Prostate gland (tissue), 2 donors: ENCODE measurements at places on chromosomes 7 and 10.
A peak's percentile ranks its signal among the peaks of the same experiment; 100 is the strongest.

DNA sequence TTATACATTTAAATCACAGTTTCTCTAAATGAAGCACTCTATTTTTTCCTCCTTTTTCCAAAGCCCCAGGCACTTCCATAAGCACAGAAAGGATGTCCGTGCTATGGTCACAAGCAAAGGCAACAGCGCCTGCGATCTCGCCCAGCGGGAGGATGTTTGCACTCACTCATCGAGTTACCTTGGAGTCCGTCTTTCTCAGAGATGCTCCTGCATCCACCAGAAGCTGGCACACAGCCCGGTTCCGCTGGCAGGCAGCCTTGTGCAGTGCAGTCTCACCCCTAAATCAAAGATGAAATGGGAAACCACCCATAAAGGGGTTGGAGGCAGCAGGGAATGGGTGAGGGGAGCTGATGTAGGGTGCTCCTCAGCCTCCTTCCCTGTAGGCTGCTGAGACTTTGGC lies 51.9 kb upstream of the PTN start:
- H3K4me3 ChIP-seq, result no peak overlapping the region
- no peaks in the 10 kb centered on the region for H3K27me3 ChIP-seq
- no peaks in the 10 kb centered on the region for H3K36me3 ChIP-seq

GRCh38 chr10:17418249-17418648 lies 36.1 kb downstream of the ST8SIA6 start:
- no peaks in the 10 kb centered on the region for H3K27me3 ChIP-seq
- peak; percentile 70 for DNase-seq
- no peak overlapping the region for H3K4me3 ChIP-seq
- H3K27ac ChIP-seq, result no peak overlapping the region
- no peaks in the 10 kb centered on the region for H3K4me1 ChIP-seq

DNA sequence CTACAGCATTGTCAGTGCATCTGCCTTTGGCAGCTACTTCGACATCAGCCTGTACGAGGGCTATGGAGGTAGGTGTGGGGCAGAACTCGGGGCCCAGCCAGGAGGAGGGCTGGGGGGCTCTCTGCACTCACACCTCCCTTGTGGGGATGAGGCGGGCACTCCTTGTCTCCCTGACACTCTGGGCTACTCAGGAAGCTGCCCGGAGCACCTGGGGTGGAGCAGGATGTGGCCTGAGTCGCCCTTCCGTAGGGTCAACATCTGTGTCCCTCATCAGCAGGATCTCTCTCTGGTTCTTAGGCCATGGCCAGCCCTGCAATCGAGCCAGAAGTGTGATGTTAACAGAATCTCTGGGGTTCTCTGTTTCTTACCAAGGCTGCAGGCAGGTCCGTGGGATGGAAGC lies 40.2 kb downstream of the C10orf105 start:
- DNase-seq, result no peak
- no peaks in the 10 kb centered on the region for H3K36me3 ChIP-seq
- no peak overlapping the region for H3K4me3 ChIP-seq

DNA sequence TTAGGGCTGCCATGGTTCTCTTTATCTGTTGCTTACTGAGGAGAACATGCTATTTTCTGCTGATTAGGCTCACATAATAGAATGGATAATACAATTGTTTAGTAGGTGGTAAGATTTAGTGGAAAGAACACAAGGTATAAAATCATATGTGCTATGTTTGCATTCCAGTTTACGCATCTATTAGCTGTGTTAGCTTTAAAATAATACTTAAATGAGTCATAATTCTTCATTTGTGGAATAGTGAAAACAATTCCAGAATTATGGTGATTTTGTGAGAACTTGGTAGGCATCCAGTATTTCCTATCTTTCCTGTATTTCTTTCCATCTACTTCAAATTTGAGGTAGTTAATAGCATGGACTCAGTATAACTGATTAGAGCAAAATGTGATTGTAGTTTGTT lies 1585.5 kb upstream of the LRRTM3 start:
- DNase-seq, result no peak
- no peaks in the 10 kb centered on the region for H3K4me1 ChIP-seq
- H3K4me3 ChIP-seq, result no peak overlapping the region

GRCh38 chr10:72275351-72276012 lies 1.8 kb downstream of the DDIT4 start:
- H3K4me3 ChIP-seq, result peak overlapping the region; percentile 71
- H3K27ac ChIP-seq, result peak overlapping the region; percentile 97
- no peaks in the 10 kb centered on the region for H3K4me1 ChIP-seq

DNA sequence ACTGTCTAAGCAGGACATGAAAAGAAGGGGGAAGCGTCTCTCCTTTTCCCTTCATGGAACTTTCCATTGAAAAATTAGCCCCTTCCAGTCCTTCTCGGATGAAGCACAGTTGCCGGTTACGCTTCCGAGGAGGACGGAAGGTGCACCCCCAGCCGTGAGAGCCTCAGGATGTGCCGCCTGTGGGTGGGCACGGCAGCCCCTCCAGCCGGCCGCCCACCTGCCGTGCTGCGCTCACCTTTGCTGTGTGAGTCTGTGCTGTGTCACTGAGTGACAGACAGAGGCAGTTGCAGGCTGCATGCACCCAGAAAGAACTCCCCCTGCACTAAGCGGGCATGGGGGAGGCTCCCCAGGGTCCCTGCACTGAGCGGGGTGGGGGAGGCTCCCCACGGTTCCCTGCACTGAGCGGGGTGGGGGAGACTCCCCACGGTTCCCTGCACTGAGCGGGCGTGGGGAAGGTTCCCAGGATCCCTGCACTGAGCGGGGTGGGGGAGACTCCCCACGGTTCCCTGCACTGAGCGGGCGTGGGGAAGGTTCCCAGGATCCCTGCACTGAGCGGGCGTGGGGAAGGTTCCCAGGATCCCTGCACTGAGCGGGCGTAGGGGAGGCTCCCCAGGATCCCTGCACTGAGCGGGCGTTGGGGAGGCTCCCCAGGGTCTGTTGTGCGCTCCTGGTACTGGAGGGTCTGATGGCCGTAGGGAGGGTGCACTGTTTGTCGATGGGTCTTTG lies 74.2 kb downstream of the DNAJB6 start:
- no peaks in the 10 kb centered on the region for H3K36me3 ChIP-seq
- no peaks in the 10 kb centered on the region for H3K27me3 ChIP-seq
- no peak overlapping the region for H3K4me3 ChIP-seq
- no peak overlapping the region for H3K27ac ChIP-seq
- DNase-seq, result no peak

DNA sequence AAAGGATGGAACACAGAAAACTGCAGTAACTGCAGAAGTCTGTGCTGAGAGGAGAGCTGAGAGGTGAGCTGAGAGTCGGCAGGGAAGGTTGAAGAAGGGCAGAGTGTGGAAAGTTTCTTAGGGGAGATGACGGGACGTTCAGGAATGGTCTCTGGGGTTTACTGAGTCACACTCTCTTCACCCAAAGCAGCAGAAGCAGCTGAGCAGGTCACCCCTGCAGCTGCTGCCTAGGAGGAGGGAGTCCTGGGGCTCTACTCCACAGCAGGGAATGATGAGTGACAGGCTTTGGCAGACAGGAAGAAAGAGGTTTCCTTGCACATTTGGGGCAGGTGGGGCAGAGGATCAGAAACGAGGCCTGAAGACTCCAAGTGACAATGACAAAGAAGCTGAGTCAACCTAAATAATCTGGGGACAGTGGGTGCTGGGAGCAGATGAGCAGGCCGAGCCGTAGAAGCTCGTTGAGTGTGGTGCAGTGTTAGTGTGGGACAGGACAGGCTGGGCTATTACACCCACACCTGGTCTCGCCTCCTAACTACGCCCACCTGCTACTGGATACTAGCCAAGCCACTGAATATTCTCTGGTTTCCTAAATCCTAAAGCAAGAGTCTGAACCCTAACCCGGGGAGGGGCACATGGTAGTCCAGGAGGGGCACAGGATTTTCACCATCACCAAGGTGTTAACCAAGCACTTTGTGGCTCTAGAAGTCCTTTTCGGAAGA lies 24.9 kb downstream of the BEND7 start:
- no peaks in the 10 kb centered on the region for H3K4me1 ChIP-seq
- H3K36me3 ChIP-seq, result no peaks in the 10 kb centered on the region
- H3K4me3 ChIP-seq, result no peak overlapping the region
- no peak for DNase-seq
- H3K27me3 ChIP-seq, result no peaks in the 10 kb centered on the region

GRCh38 chr7:64046041-64046389 lies 781 bp downstream of the ZNF727 start:
- DNase-seq, result no peak
- H3K4me1 ChIP-seq, result no peaks in the 10 kb centered on the region
- no peaks in the 10 kb centered on the region for H3K36me3 ChIP-seq
- H3K27me3 ChIP-seq, result no peaks in the 10 kb centered on the region
- H3K4me3 ChIP-seq, result peak overlapping the region; percentile 31
- H3K27ac ChIP-seq, result peak overlapping the region; percentile 72

DNA sequence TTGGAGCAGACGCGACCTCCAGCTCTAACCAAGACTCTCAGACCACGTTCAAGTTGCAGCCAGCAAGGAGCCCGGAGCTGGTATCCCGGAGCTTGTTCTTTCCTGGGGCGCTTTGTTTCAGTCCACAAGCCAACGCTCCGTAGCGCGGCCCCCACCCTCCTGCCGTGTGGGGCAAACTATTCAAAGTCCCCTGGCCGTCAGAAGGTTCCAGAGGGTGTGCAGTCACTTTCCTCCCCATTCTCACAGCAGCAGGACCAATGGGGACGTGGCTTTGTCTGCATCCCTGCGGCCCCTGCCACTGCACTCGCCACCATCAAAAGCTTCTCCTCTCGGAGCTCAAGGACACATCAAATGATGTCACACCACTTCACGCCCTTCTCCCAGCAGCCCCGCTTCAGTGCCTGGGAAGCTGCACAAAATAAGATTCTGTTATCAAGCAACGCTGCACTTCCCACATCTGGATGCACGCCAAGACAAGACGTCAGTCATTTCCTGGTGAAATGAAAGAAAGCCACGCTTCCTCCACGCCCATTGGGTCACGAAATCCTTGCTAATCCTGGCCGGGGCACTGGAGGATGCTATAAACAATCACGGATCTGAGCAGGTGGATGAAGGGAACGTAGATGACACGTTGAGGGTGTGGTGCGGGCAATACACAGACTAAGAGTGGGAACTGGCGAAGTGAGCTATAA lies 348.2 kb downstream of the PTPRN2 start:
- H3K36me3 ChIP-seq, result no peaks in the 10 kb centered on the region
- H3K4me1 ChIP-seq, result no peaks in the 10 kb centered on the region
- no peak overlapping the region for H3K27ac ChIP-seq
- DNase-seq, result no peak
- H3K4me3 ChIP-seq, result no peak overlapping the region
- H3K27me3 ChIP-seq, result no peaks in the 10 kb centered on the region

- no peak for DNase-seq
- H3K4me1 ChIP-seq, result no peaks in the 10 kb centered on the region
- H3K27ac ChIP-seq, result no peak overlapping the region
- H3K4me3 ChIP-seq, result no peak overlapping the region
- no peaks in the 10 kb centered on the region for H3K27me3 ChIP-seq
- no peaks in the 10 kb centered on the region for H3K36me3 ChIP-seq
These were observed 198.2 kb downstream of the EBF3 start for GRCh38 chr10:129765664-129766550.

DNA sequence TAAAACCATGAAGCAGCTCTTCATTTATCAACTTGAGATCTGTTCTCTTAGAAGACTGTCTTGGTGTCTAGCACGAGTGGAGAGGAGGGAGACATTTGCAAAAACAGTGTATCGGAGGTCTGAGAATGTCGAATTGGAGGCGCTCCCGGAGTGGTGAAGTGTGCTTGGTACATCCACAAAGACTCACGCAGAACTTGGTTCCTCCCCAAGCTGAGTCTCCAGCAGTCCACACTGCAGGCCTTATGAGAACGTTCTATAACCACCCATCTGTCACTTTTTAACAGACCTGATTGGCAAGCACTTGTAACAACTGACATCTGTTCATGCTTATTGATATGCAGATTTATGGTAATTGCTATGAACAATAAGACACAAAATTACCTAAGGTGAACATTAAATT lies 261.6 kb downstream of the CELF2 start:
- H3K27ac ChIP-seq, result no peak overlapping the region
- no peak overlapping the region for H3K4me3 ChIP-seq
- no peaks in the 10 kb centered on the region for H3K36me3 ChIP-seq
- no peaks in the 10 kb centered on the region for H3K4me1 ChIP-seq

- H3K27me3 ChIP-seq, result no peaks in the 10 kb centered on the region
- DNase-seq, result no peak
- H3K27ac ChIP-seq, result no peak overlapping the region
- H3K4me3 ChIP-seq, result no peak overlapping the region
These were observed 2.1 kb upstream of the XRCC2 start for GRCh38 chr7:152677808-152678670.

GRCh38 chr10:103982639-103983038 lies 15.7 kb downstream of the SLK start:
- no peak for DNase-seq
- no peaks in the 10 kb centered on the region for H3K27me3 ChIP-seq
- no peaks in the 10 kb centered on the region for H3K4me1 ChIP-seq
- H3K4me3 ChIP-seq, result no peak overlapping the region
- no peaks in the 10 kb centered on the region for H3K36me3 ChIP-seq

GRCh38 chr7:101690061-101690460 lies 61.0 kb upstream of the MYL10 start:
- DNase-seq, result no peak
- H3K27ac ChIP-seq, result no peak overlapping the region
- H3K4me3 ChIP-seq, result no peak overlapping the region
- H3K27me3 ChIP-seq, result no peaks in the 10 kb centered on the region

DNA sequence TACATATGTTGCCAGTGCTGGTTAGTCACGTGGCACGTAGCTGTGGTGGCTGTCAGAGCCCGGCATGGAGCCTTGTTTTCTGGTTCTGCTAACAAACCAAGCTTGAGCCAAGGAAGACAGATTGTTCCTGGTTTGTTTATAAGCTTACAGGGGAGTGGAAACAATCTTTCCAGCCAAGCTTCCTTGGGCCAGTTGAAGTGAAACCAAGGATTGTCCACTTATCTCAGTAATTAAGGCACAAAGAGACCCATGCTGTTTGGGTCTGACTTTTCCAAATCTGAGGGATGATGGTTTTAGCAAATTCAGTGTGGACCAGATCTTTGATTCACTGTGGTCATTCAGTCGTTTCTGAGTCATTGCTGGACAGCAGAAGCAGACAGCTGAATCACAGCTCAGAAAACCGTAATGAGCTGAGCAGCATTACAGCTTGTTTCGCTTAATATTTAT lies 297.3 kb upstream of the COBL start:
- H3K27me3 ChIP-seq, result no peaks in the 10 kb centered on the region
- H3K4me3 ChIP-seq, result no peak overlapping the region
- H3K27ac ChIP-seq, result peak overlapping the region; percentile 62
- no peaks in the 10 kb centered on the region for H3K36me3 ChIP-seq
- DNase-seq, result peak; percentile 47

- no peak overlapping the region for H3K4me3 ChIP-seq
- H3K27me3 ChIP-seq, result no peaks in the 10 kb centered on the region
- no peaks in the 10 kb centered on the region for H3K36me3 ChIP-seq
- H3K27ac ChIP-seq, result no peak overlapping the region
These were observed 116.6 kb downstream of the SPAG6 start for GRCh38 chr10:22461891-22462290.

- no peaks in the 10 kb centered on the region for H3K27me3 ChIP-seq
- no peak for DNase-seq
- H3K27ac ChIP-seq, result no peak overlapping the region
These were observed 192.8 kb upstream of the KLF6 start for GRCh38 chr10:3977761-3978160.
